ENCODE measurements at places on chromosomes 7 and 10. TPM values are rescaled to one million over a fixed set of nuclear protein-coding genes. Genes with fewer than 3 reads are reported as not detected.

PTN gene
- total RNA-seq = 0.07 TPM

DNA sequence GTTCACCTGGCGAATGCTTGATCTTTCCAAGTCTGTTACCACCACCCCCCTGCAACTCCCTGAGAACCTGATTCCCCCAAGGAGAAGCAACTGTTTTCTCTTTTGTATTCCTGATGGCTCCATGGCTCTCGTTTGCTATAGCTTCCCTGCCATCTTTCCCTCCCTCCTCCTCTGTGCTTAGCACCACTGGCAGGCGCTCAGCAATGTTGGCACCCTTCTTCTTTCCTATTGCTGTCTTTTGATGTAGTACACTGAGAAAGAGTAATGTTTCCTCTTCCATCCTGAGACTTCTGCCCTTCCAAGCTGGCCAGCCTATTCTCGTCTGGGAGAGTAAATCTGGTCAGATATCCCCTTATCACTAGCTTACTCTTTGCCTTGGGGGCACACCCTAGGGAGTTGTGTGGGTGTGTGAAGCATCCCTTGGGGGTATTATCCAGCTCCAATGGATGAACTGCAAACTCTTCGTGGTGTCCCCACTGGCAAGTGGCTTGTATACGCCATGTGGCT is 74.0 kb downstream of the BMPER start:
- no peaks in the 10 kb centered on the region for H3K27me3 ChIP-seq
- no peak overlapping the region for H3K4me3 ChIP-seq
- H3K4me1 ChIP-seq = peaks cover 17% of the 10 kb centered on the region
- no peak for DNase-seq

DNA sequence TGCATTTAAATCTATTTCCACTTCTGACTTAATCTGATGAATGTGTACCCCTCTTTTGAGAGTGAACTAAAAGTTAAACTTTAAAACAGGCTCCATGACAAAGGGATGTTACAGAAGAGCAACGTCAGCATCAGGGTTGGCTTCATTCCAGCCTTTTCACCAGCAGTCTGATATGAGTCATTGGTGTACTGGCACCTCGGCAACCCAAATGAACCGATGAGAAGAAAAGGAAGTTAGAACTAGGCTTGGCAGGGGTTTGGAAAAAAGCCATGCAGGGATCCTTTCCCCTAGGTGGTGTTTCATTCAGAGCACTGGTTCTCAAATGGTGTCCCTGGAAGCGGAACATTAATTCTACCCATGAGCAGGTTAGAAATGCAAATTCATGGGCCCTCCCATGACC is 53.6 kb downstream of the SEC61G start:
- H3K36me3 ChIP-seq = no peaks in the 10 kb centered on the region
- no peak overlapping the region for H3K4me3 ChIP-seq
- H3K27ac ChIP-seq = no peak overlapping the region
- peak; percentile 67 for DNase-seq
- peaks cover 28% of the 10 kb centered on the region for H3K27me3 ChIP-seq

- H3K4me3 ChIP-seq = no peak overlapping the region
- H3K36me3 ChIP-seq = no peaks in the 10 kb centered on the region
- DNase-seq = no peak
- no peak overlapping the region for H3K27ac ChIP-seq
Measured at GRCh38 chr7:94998266-94999068, 91.1 kb downstream of the PPP1R9A start.

GRCh38 chr10:17682236-17682946 is 38.4 kb downstream of the STAM start:
- DNase-seq = no peak
- no peak overlapping the region for H3K4me3 ChIP-seq
- no peaks in the 10 kb centered on the region for H3K27me3 ChIP-seq
- H3K36me3 ChIP-seq = no peaks in the 10 kb centered on the region

GRCh38 chr10:27819781-27820531 is 74.3 kb upstream of the MKX start:
- H3K27me3 ChIP-seq = no peaks in the 10 kb centered on the region
- DNase-seq = peak; percentile 53
- H3K4me3 ChIP-seq = no peak overlapping the region
- peaks cover 4% of the 10 kb centered on the region for H3K4me1 ChIP-seq

DNA sequence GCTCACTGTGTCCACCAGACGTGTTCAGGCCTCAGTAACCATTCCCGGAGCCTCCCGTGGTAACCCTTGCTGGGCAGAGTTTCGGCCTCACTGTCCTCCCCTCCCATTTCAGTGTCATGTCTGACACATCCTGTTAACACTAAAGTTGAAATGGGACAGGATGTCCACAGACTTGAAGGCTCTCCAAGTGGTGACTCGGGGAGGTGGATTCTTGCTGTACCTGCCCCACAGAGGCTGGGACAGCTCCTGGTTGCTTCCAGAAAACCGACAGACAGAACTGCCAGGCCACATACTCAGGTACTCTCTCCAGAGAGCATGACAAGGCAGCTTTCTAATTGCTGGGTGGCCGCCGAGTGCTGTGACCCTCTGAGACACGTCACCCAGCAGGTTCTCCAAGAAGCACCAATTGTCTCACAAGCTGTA is 17.9 kb upstream of the CYTH3 start:
- no peaks in the 10 kb centered on the region for H3K36me3 ChIP-seq
- peak overlapping the region; percentile 59 for H3K27ac ChIP-seq
- DNase-seq = peak; percentile 74

DNA sequence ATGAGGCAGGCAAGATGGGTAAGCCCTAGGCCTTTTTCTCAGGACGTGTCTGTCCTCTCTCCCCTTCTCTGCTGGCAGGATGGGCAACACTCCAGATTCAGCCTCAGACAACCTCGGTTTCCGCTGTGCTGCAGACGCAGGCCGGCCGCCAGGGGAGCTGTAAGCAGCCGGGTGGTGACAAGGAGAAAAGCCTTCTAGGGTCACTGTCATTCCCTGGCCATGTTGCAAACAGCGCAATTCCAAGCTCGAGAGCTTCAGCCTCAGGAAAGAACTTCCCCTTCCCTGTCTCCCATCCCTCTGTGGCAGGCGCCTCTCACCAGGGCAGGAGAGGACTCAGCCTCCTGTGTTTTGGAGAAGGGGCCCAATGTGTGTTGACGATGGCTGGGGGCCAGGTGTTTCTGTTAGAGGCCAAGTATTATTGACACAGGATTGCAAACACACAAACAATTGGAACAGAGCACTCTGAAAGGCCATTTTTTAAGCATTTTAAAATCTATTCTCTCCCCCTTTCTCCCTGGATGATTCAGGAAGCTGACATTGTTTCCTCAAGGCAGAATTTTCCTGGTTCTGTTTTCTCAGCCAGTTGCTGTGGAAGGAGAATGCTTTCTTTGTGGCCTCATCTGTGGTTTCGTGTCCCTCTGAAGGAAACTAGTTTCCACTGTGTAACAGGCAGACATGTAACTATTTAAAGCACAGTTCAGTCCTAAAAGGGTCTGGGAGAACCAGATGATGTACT is 13.1 kb downstream of the PHKG1 start:
- peak; percentile 41 for DNase-seq
- no peaks in the 10 kb centered on the region for H3K27me3 ChIP-seq
- peaks cover 4% of the 10 kb centered on the region for H3K4me1 ChIP-seq
- H3K27ac ChIP-seq = no peak overlapping the region

ZNF488 gene
- 2.1 TPM for total RNA-seq

MRLN gene
- not detected for total RNA-seq

DNA sequence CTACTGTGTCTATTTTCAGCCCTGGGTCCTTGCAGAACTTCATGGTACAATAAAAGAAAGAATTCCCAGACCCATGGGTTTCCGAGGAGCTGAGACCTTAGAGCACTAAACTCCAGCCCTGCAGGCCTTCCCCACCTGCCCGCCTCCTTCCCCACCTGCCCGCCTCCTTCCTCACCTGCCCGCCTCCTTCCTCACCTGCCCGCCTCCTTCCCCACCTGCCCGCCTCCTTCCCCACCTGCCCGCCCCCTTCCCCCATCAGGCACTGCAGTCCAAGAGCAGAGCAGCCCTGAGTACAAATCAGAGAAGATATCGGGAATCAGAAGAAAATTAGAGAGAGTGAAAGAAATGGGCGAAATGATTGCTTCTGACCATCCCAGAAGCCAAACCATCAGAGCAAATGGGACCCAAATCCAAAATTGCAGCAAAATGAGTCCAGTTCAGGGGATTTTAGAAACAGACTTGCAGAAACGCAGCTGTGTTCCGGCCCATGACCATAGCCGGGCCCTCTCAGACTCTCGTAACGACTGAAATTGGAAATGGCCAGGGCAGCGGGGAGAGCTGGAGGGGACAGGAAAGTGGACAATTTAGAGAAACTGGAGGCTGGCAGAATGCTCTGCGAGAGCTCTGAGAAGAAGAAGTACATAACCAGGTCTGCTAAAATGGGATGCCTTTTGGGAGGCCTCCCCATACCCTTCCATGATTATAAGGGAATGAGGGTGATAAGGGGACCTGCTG is 568.4 kb downstream of the TCERG1L start:
- no peaks in the 10 kb centered on the region for H3K36me3 ChIP-seq
- no peak overlapping the region for H3K27ac ChIP-seq
- no peaks in the 10 kb centered on the region for H3K27me3 ChIP-seq

DNA sequence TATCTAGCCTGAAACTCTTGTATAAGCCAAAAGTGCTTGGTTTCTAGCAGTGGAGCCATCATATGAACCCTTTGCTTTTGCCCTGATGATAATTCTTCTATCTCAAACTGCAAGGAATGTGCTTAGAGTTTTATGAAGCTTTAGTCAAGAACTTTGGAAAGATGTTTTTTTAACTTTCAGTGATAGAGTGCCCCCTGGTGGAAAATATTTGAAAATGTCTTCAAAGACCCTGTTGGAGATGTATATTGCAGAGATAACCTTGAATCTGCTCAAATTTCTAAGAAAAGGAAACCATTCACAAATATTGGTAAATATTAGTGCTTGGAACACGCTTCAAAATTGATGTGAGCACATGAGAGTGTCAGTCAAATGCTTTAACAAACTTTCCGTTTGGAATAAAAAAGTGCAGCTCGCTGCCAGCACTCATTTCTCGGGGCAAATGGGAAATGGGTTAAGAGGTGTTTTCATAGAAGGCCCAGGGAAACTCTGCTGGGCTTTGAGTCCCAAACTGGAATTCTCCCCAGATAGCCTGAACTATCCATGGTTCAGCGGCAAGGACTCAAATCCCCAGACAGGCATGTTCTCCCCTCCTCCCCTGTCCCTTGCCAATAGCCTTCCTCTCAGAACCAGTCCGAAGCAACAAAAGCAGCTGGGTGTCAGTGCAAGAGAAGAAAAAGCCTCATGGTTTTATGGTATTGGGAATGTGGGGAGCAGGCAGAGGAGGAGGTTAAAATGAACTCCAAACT is 129.3 kb downstream of the MYOF start:
- no peaks in the 10 kb centered on the region for H3K27me3 ChIP-seq
- DNase-seq = peak; percentile 60
- no peak overlapping the region for H3K4me3 ChIP-seq
- no peaks in the 10 kb centered on the region for H3K4me1 ChIP-seq
- H3K27ac ChIP-seq = no peak overlapping the region
- H3K36me3 ChIP-seq = peaks cover 90% of the 10 kb centered on the region

Measured in PC-3 (cell line).